D721Med (cell line): ENCODE measurements at places on chromosomes 3 and 15.

DNA sequence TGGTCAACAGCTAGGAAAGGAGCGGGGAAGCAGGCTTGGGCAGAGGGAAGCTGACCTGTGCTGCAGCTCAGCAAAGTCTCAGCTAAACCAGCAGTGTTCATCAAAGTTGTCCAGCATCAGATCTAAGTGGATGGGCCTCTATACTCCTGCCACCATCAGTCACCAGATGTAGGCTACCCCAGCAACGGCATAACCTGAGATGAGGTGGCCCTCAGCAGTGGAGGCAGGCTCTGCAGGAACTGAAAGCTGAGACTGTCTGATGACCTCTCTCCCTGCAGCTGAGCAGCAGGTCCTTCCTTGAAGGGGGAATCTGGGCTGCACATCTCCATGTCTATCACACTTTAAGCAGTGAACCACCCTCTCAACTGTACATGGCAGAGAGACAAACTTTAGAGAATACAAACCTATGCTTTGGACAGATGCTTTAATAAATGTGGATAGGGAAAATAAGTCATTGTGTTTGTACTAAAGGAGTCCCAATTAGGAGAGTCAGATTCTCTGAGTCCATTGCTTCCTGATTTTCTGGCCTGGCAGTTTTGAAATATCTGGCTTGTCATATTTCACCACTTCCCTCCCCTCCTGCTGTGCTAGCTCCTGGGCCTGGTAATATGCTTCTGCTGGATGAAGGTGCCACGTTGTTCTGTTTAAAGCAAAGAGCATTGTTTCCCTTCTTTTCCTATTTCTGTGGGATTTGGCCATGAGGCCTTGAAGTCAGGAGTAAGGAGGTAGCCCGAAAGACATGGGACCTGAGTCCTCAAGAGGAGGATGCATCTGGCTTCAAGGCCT lies 11.1 kb upstream of the PSTPIP1 start:
- no peak for DNase-seq

DNA sequence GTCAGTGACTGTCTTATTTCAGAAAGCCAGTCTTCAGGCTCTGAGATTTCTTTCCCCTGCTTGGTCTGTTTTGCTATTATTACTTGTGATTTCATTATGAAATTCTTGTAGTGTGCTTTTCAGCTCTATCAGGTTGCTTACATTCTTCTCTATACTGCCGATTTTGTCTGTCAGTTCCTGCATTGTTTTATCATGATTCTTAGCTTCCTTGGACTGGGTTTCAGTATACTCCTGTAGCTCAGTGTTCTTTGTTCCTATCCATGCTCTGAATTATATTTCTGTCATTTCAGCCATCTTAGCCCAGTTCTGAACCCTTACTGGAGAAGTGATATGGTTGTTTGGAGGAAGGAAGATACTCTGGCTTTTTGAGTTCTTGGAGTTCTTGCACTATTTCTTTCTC lies 40.5 kb downstream of the CEP63 start:
- DNase-seq = no peak

- no peak for DNase-seq
Measured at GRCh38 chr3:140170612-140171011, 235.6 kb downstream of the CLSTN2 start.

DNA sequence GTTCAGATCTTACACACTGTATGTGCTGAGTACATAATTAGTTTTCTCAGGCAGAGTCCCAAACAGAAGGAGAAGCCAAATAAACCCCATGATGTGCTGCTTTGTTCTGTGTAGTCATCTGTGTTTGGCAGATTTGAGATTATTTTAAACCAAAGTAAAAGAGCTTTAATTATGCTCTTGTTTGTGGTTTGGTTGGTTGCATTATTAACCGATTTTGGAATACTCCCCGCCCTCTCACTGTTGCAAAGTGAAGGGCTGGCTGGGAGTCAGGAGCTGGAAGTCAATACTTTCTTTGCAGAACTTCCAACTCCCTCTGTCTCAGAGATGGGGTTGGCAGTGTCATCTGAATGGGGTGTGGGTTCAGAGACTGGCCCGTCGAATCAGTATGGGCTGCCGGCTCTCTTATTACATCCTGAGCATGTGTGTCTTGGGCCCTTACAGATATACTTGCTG lies 34.4 kb downstream of the SLCO3A1 start:
- no peak for DNase-seq

GRCh38 chr3:12891391-12891984 lies 50.1 kb upstream of the RPL32 start:
- no peak for DNase-seq

- no peak for DNase-seq
Measured at GRCh38 chr3:72254483-72254882, 469.5 kb upstream of the PROK2 start.

GRCh38 chr3:34239875-34240274 lies 441.4 kb downstream of the PDCD6IP start:
- DNase-seq = no peak

GRCh38 chr15:41838400-41838897 lies at the start of gene PLA2G4B:
TSS of gene PLA2G4B (plus strand) at chr15:41838847. CDS start at chr15:41838914, 67 bp downstream.
- no peak for DNase-seq

DNA sequence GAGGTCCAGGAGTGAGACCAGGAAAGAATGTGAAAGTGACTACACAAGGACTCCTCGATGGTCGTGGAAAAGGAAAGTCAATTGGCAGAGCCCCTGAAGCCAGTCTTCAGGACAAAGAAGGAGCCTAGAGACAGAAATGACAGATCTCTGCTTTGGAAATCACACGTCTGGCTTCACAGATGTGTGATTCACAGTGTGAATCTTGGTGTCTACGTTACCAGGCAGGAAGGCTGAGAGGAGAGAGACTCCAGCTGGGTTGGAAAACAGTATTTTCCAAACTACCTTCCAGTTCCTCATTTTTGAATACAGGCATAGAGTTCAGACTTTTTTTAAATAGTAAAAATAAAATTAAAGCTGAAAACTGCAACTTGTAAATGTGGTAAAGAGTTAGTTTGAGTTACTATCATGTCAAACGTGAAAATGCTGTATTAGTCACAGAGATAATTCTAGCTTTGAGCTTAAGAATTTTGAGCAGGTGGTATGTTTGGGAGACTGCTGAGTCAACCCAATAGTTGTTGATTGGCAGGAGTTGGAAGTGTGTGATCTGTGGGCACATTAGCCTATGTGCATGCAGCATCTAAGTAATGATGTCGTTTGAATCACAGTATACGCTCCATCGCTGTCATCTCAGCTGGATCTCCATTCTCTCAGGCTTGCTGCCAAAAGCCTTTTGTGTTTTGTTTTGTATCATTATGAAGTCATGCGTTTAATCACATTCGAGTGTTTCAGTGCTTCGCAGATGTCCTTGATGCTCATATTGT lies 6.0 kb downstream of the CCR2 start:
- no peak for DNase-seq
